SK-N-SH (cell line): ENCODE measurements at places on chromosomes 2 and 18. TPM values are rescaled to one million over a fixed set of nuclear protein-coding genes. Genes with fewer than 3 reads are reported as not detected.

DNA sequence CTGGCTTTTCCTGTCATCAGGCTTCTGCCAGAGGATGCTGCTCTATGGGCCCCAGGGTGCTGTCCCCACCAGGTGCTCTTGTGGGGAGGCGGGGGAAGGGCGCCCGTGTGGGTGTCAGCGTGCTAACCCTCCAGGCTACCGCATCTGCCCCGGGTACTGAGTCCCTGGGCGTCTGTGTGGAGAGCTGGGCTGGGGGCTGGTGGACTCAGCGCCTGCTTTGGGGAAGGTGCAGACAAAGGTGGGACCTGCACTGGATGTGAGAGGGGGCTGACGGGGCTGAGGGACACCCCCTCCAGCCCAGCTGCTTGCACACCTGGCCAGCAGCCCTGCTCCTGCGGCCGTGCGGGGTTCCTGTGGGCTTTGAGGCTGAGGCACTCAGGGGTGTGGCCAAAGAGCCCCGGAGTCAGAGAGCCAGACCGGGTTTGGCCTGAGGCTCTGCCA lies 120.7 kb upstream of the PXDN start:
- H3K27ac ChIP-seq = no peak overlapping the region
- H3K27me3 ChIP-seq = peaks cover 15% of the 10 kb centered on the region
- H3K4me1 ChIP-seq = peaks cover 49% of the 10 kb centered on the region
- no peaks in the 10 kb centered on the region for H3K36me3 ChIP-seq

Gene TRABD2A
- polyA plus RNA-seq = 3.0 and 3.8 TPM in 2 replicates

GRCh38 chr2:161947406-161947805 lies 126.6 kb downstream of the DPP4 start:
- no peak overlapping the region for H3K4me3 ChIP-seq
- no peak overlapping the region for H3K27ac ChIP-seq
- no peaks in the 10 kb centered on the region for H3K36me3 ChIP-seq
- DNase-seq = no peak
- 0 out of 2 replicates have a peak, but pooled peaks cover 11% of the 10 kb centered on the region for H3K27me3 ChIP-seq
- no peaks in the 10 kb centered on the region for H3K4me1 ChIP-seq

Gene TMEM17
- 5.5 and 8.6 TPM in 2 replicates for polyA plus RNA-seq

Gene CSRNP3
- 1.0 and 2.4 TPM in 2 replicates for polyA plus RNA-seq
